NCI-H1417 treated with DMSO at 0.1 percent for 48 hours (cell line): ENCODE measurements at places on chromosomes 3 and 15.

DNA sequence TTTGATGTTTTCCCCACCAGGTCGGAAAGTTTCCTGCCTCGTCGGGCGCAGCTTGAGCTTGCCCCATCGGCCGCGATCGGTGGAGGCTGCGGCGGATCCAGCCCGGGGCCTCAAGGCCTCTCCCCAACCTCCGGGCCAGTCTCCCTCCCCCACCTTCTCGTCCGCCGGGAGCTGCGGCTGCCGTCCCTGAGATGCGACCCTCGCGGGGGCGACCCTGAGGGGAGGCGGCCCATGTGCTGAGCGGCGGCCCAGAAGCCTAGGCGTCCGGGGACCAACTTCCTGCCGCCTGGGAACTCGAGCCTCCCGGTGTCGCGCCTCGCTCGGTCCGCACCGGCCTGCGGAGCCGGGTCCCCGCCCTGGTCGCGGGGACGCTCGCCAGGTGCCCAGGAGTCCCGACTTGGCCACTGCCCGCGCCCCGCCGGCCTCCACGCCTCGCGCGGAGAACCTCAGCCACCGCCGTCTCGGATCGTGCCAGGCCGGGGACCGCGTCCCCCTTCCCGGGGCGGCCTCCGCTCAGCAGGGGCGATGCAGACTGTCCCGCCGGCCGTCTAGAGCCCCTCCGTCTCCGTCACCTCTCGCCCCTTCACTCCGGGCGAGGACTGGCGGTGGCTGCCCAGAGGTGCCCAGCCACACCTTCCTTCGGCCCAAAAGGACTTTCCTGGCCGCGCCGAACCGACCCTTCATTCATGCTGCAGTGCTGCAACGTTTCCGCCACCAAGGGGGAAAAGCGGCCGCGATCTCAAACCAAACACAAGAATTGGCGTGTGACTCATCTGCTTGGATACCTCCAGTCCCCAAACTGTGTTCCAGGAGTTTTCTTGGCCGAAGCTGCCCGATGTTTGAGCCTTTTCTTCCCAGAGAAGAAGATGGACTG lies 656 bp downstream of the SLMAP start:
- no peak for DNase-seq

DNA sequence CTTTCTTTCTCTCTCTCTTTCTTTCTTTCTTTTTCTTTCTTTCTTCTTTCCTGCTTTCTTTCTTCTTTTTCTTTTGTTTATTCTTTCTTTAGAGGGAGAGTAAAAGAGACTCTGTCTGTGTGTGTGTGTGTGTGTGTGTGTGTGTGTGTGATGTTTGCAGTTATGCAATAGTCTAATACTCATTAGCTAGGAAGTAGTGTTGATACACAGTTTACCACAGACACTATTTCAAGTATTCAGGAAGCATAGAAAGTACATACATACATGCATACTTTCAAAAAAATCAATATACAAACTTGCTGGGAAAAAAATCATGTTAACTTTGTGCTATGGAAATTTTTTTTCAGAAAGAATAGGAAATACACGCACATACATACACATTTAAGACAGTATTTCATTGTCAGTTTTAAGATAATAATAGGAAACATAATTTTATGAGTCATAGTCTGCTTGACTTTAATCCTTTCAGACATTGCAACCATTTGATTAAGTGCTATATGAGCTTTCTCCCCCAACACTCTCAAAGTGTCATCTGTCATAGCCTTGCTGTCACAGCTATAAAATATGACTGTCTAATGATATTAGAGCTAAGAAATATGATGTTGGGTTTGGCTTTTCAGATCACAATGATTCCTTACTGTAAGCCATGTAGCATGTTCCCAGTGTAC lies 74.9 kb upstream of the EPHA3 start:
- DNase-seq, result no peak

GRCh38 chr3:180026997-180027396 lies 9.7 kb downstream of the PEX5L start:
- no peak for DNase-seq

DNA sequence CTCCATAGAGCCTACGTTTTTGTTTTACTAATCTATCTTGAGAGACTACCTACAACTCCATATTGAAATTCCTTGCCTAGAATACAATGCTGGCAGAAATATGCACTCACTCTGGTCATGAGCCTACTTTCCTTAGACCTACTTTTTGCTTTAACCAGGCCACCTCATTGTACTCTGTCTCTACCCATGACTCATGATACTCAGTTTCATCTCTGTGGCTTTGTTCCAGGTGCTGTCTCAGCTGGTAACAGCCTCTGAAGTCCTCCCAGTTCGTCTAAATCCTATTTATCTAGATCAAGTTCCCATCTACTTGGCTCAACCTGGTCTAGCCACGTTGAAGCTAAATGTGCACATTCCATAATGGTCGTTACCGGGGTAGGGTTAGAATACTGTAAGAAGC lies 536.4 kb downstream of the RSL24D1 start:
- DNase-seq, result no peak

DNA sequence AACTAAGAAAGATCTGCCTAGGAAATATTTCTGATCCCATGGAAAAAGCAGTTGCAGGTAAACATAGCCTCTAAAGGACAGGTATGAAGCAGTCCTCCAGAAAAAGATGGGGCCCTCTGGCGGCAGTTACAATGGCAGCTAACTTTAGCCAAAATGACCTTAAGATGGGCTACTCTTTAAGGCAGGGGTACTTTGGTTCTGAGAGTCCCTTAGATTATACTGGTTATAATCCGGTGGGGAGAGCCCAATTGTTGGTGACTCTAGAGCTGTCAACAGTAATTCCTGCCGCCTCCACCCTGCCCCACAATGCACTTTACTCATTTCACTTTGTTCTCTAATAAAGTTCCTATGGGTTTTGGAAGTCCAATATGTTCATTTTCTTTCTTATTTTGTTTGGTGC lies 412.8 kb upstream of the WNT5A start:
- DNase-seq, result no peak

DNA sequence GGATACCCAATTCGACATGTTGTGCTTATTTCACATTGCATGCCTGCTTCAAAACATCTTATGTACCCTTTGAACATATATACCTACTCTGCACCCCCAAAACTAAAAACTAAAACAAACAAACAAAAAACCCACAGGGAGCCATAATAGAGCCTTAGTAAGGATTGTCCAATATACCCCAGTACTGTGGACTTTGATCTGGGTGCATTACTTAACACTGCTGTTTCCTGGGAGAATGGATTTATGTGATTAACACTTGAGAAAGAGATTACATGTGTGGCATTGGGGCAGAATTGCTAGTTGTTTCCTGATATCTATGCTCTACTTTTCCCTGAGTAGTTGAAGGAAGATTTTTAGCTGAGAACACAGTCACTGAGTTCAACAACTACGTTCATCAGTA lies 583.4 kb upstream of the ROBO1 start:
- DNase-seq, result no peak

GRCh38 chr3:147614210-147614609 lies 205.0 kb downstream of the ZIC1 start:
- no peak for DNase-seq

- no peak for DNase-seq
These were observed 190.8 kb upstream of the LPP start for GRCh38 chr3:187963003-187963676.

- no peak for DNase-seq
These were observed 126.7 kb upstream of the SAMMSON start for GRCh38 chr3:69872783-69873378.

- DNase-seq, result no peak
These were observed 18.2 kb downstream of the IRAK2 start for GRCh38 chr3:10182950-10183349.

GRCh38 chr3:153295901-153296300 lies 133.9 kb downstream of the RAP2B start:
- DNase-seq, result no peak

DNA sequence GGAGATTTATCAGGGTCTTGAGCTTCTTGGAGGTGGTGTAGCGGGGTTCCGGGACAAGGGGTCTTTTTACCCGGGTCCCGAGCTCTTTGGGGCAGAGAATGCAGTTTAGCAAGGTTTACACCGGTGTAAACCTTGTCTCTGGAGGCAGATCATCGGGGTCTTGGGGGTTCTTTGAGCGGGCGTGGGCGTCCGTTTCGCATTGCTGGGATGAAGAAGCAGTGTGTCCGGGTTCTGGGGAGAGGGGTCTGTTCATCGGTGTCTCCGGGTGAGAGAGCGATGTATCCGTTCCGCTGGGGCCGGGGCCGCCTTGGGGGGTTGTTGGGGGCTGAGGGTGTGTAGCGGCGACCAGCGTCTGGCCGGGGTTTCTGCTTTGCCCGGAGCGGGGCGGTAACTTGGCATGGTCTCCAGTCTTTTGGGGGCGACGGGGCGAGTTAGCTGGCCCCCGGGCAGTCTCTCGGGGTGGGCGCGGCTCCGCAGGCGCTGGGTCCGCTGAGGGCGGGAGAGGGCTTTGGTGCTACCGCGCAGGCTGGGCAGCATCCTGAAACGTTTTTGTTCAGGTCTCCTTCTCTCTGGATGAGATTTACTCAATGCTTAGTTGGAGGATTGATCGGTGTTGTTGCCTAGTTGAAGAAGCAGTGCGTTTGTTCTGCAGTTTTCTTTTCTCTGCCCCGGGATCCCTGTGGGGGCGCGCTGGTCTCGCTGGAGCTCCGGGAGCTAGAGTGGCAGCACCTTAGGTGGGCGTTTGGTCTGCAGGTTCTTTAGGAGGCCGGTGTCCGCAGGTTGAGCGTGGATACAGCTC lies 843 bp downstream of the GLCE start:
- no peak for DNase-seq

- no peak for DNase-seq
These were observed 429.8 kb upstream of the PDZRN3 start for GRCh38 chr3:74054566-74054965.

DNA sequence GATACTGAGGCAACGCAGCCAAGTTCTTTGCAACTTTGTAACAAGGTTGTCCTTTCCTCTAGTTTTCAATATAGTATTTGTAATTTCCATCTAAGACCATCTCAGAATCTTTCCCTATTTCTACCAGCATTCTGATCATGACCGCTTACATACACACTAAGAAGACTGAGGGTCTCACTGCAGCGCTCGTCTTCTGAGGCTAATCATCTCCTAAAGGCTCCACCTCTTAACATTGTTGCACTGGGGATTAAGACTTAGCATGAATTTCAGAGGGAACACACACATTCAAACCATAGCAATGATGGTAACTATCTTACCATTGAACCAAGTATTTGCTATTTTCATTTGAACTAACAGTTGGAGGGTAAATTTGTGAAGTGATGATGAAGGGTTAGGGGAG lies 463.3 kb upstream of the CCDC54 start:
- no peak for DNase-seq

DNA sequence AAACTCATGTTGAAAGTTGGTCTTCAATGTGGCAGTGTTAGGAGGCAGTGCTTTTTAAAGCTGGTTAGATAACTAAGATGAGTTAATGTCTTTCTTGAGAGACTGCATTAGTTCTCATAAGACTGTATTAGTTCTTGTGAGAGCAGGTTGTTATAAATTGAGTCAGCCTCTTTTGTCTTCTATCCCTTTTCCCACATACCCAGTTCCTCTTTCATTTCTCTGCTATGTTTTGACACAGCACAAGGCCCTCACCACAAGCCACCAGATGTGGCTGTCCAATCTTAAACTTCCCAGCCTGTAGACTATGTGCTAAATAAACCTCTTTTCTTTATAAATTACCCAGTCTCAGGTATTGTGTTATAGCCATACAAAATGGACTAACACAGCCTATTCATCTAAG lies 94.6 kb upstream of the SNTN start:
- no peak for DNase-seq

GRCh38 chr3:72335458-72336095 lies 512.7 kb downstream of the SHQ1 start:
- DNase-seq, result no peak

- no peak for DNase-seq
These were observed 23.2 kb downstream of the EIF1B start for GRCh38 chr3:40332684-40333083.

DNA sequence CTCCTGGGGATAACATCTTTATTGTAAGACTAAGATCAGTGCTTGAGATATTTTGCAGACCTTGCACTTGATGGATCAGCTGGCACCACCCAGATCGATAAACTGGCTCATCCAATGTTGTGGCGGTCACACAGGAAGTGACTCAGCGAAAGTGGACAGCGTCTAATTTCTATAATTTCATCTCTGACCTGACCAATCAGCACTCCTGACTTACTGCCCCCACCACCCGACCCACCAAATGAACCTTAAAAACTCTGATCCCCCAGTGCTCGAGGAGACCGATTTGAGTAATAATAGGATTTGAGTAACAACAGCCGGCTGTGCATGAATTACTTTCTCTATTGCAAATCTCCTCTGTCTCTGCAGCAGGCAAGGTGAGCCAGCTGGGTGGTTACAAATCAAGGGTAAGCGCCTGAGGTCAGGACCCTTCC lies 62.7 kb upstream of the RNU6-1 start:
- no peak for DNase-seq

- no peak for DNase-seq
These were observed 193.2 kb upstream of the TPRG1 start for GRCh38 chr3:188978421-188979171.

DNA sequence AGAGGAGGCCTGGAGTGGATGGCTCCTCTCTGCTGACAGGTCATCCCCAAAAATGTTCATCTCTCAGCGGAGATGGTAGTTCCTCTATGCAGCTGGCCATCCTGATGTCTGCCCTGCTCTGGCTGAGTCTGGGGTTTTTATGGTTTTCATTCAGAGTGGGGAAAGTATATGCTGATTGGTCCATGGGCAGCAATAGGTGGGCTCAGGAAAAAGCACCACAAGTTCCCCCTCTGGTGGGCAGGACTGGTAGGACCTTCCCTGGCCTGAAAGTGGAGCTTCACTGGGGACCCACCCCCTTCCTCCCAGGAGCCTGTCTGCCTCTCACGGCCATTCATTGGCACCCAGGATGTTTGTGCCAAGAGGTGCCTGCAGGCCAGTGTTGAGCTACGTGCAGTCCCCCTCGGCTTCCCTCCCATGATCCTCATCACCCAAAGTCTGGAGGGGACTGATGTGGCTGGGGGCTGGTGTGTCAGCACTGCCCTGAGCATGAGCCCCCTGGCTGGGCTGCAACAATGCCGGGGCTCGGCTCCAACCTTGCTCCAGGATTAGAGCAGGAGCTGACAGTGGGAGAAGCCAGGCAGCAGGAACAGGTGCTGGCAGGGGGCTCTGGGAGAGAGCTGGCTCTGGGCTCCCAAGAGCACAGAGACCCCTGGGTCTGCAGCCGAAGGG lies 13.1 kb upstream of the BLOC1S6 start:
- DNase-seq, result no peak

DNA sequence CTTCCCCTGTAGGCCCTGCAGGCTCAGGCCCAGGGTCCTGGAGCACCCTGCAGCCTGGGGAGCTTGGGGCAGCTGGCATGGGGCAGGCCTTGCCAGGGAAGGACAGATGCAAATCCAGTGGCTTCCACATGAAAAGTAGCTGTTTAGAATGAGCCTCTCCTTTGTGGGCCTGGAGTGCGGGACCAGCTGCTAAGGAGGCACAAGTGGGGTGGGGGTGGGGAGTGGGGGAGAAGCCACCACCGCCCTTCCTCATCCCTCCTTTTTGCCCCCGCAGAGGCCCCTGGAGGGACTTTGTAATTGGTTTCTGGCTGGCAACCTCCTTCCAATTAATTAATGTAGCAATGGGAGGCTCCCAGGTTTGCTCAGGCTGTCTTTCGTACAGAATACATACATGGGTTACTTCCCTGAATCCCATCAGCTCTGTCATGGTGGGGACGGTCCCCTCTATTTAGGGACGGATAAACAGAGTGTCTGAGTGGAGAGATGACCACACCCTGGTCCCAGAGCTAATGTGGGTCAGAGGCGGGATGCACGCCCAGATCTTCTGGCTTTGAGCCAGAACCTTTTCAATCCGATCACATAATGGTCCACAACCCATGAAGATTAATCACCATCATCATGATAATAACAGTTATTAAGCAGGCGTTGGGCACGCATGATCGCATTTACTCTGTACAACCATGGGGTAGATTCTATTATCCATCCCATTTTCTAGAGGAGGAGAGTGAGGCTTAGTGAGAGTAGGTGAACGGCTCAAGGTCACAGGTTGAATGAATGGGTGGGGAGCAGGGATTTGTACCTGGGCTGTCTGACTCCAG lies 6.2 kb downstream of the CORO2B start:
- DNase-seq, result peak; percentile 93
